Dermis lymphatic vessel endothelial cell (primary cell): ENCODE measurements at places on chromosomes 2 and 18. TPM values are rescaled to one million over a fixed set of nuclear protein-coding genes. Genes with fewer than 3 reads are reported as not detected.

Gene COL6A3
- 9.6 and 35.2 TPM in 2 replicates for total RNA-seq

Gene SCYGR8
- total RNA-seq: not detected in 2 replicates

Gene PDE11A
- 0.09 TPM in 1 of 2 replicates, not detected in the other for total RNA-seq

Gene DSG1
- not detected in 2 replicates for total RNA-seq

Gene ELOA2
- not detected in 2 replicates for total RNA-seq
